ENCODE measurements at places on chromosomes 16 and 17. TPM values are rescaled to one million over a fixed set of nuclear protein-coding genes. Genes with fewer than 3 reads are reported as not detected.

DNA sequence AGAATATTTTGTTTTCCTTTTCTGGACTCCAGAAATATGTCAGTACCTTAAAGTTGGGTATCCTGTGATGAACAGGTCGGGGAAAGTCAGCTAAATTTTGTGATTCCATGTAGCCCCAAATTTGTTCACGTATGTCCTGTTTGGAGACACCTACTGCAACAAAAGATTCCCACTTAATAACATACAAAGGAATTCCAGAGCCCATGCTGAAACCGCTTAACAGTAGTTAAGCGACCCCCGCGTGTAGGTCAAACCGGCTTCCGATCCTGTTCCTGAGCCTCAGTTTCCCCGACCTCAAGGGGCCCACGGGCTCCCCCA is 477 bp downstream of the MTHFSD start:
- no peaks in the 10 kb centered on the region for H3K27me3 ChIP-seq
- peak overlapping the region; percentile 83 for H3K4me3 ChIP-seq
- no peak for DNase-seq

DNA sequence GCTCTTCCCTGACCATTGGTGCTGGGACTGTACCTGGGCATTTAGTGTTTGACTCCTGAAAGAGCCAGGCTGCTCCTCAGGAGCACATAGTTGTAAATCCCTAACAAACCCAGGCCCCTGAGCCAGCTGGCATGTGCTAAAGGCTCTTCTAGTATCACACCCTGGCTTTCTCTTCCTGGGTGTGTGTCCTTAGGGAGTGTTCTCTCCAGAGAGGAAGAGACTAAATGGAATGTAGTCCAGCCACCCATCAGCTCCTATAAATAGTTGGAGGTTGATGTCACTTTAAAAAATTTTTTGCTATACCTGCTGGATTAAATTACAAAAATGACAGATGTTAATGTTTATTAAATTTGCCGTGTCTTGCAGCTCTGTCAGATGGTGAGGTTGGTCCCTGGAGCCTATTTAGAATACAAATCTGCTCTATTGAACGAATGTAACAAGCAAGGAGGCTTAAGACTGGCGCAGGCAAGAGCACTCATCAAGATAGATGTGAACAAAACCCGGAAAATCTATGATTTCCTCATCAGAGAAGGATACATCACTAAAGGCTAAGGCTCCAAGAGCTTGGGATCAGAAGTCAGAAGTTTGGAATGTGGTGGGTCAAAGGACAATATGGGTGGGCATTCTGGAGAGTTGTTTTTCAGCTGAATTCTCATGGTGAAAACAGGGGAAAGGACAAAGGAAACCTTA is 13.1 kb upstream of the DUSP14 start:
- no peaks in the 10 kb centered on the region for H3K4me1 ChIP-seq
- H3K27ac ChIP-seq = no peak overlapping the region
- H3K4me3 ChIP-seq = no peak overlapping the region
- H3K27me3 ChIP-seq = no peaks in the 10 kb centered on the region

DNA sequence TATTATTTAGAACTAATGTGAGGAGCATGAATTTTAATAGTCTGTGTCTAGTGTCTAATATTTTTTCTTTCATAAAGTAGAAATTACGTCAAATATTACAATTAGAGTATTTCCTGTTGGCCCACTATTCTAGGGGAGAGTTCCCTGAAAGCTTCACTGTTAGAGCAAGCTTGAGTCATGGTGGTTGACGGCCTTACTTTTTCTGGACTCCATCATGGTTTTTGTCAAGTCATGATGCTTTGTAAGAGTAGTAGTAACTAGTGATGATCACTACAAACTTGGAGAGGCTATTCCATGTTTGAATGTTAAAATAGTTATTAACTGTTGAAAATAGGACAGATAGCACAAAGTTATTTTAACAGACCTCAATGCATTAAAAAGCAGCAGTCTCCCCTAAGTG is 1.7 kb downstream of the PSMD11 start:
- H3K4me1 ChIP-seq = no peaks in the 10 kb centered on the region
- H3K4me3 ChIP-seq = peak overlapping the region; percentile 94
- H3K27me3 ChIP-seq = no peaks in the 10 kb centered on the region
- no peak for DNase-seq
- H3K27ac ChIP-seq = no peak overlapping the region
- peaks cover 41% of the 10 kb centered on the region for H3K36me3 ChIP-seq

DNA sequence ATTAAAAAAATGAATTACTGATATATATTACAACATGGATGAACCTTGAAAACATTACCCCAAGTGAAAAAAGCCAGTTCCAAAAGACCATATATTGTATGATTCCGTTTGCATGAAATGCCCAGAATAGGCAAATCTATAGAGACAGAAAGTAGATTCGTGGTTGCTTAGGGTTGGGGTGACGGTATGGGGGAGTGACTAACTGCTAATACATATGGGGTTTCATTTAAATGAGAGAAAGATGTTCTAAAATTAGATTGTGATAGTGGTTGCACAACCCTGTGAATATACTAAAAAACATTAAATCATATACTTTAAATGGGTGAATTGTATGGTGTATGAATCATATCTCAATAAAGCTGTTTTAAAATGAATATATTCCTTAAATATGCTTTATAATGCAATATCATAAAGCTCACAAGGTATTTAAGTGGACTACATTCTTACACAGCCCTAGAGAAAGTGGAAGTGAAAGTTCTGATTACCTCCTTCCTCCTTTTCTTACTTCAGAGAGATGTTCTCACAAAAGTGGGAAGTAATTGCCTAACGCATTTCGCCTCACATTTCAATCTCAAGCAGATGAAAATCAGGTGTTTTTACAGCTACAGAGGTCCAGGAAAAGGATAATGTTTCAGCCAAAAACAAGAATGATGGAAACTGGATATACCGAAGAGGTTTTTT is 142.7 kb upstream of the GNAO1 start:
- no peak overlapping the region for H3K27ac ChIP-seq

- H3K4me3 ChIP-seq = no peak overlapping the region
- H3K27me3 ChIP-seq = no peaks in the 10 kb centered on the region
- no peaks in the 10 kb centered on the region for H3K36me3 ChIP-seq
- peak; percentile 23 for DNase-seq
Observed at GRCh38 chr17:9844153-9844552, 18.4 kb downstream of the GLP2R start.

GRCh38 chr16:58121132-58121531 is 8.0 kb downstream of the CFAP20 start:
- H3K4me1 ChIP-seq = peaks cover 3% of the 10 kb centered on the region
- no peaks in the 10 kb centered on the region for H3K27me3 ChIP-seq
- H3K27ac ChIP-seq = no peak overlapping the region
- H3K4me3 ChIP-seq = no peak overlapping the region

- DNase-seq = no peak
- no peak overlapping the region for H3K4me3 ChIP-seq
- H3K4me1 ChIP-seq = no peaks in the 10 kb centered on the region
- no peak overlapping the region for H3K27ac ChIP-seq
- H3K27me3 ChIP-seq = no peaks in the 10 kb centered on the region
- no peaks in the 10 kb centered on the region for H3K36me3 ChIP-seq
Observed at GRCh38 chr16:79882340-79883005, 281.9 kb upstream of the MAF start.

DNA sequence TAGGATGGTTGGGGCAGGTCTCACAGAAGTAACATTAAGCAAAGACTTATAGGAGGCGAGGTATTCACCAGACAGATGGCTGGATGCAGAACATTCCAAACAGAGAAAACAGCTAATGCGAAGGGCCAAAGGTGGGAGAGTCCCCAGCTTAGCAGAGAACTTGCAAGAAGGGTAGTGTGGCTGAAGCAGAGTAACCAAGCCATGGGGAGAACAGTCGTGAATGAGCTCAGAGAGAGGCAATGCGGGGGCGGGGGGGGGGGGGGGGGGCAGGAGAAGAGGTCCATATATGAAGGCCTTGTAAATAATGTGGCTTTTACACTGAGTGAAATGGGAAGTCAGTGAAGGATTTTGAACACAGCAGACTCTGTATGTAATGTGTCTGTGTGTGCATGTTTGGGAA is 81.3 kb downstream of the SMG6 start:
- H3K36me3 ChIP-seq = peaks cover 8% of the 10 kb centered on the region
- no peak overlapping the region for H3K27ac ChIP-seq
- H3K4me3 ChIP-seq = no peak overlapping the region
- no peaks in the 10 kb centered on the region for H3K4me1 ChIP-seq
- DNase-seq = no peak

GRCh38 chr17:47844814-47845715 is 4.0 kb upstream of the SCRN2 start:
- peaks cover 39% of the 10 kb centered on the region for H3K27me3 ChIP-seq
- no peak overlapping the region for H3K4me3 ChIP-seq
- H3K4me1 ChIP-seq = no peaks in the 10 kb centered on the region
- H3K36me3 ChIP-seq = no peaks in the 10 kb centered on the region

- no peaks in the 10 kb centered on the region for H3K27me3 ChIP-seq
- H3K36me3 ChIP-seq = peaks cover 7% of the 10 kb centered on the region
- no peak overlapping the region for H3K4me3 ChIP-seq
Observed at GRCh38 chr17:27811961-27812360, 11.6 kb upstream of the NOS2 start.

- no peaks in the 10 kb centered on the region for H3K4me1 ChIP-seq
- H3K27me3 ChIP-seq = peaks cover 2% of the 10 kb centered on the region
- H3K36me3 ChIP-seq = peaks cover 28% of the 10 kb centered on the region
Observed at GRCh38 chr17:6994666-6995256, 1.1 kb upstream of the ALOX12 start.

GRCh38 chr16:10345629-10346028 is 40.2 kb upstream of the ATF7IP2 start:
- no peak for DNase-seq
- H3K4me3 ChIP-seq = no peak overlapping the region
- peaks cover 23% of the 10 kb centered on the region for H3K36me3 ChIP-seq
- H3K27ac ChIP-seq = no peak overlapping the region
- no peaks in the 10 kb centered on the region for H3K4me1 ChIP-seq

DNA sequence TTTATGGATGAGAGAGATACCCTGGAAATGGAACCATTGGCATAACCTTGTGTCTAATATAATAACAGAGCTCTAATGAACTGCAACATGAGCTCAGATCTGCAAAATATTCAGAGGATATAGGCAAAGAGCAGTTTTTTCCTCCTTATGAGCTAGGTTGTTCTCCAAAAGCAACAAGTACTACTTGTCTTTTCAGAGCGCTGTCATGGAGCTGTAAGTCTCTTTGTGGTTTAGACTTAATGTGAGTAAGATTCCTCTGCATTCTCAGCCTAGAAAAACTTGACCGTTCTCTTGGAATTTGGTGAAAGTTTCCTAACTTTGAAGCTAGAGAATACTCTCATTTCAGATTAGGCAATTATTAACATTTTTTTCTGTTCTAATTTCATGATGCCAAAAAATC is 85.2 kb downstream of the FTO start:
- no peak overlapping the region for H3K27ac ChIP-seq
- H3K36me3 ChIP-seq = no peaks in the 10 kb centered on the region
- no peak overlapping the region for H3K4me3 ChIP-seq
- no peak for DNase-seq
- H3K27me3 ChIP-seq = no peaks in the 10 kb centered on the region

DNA sequence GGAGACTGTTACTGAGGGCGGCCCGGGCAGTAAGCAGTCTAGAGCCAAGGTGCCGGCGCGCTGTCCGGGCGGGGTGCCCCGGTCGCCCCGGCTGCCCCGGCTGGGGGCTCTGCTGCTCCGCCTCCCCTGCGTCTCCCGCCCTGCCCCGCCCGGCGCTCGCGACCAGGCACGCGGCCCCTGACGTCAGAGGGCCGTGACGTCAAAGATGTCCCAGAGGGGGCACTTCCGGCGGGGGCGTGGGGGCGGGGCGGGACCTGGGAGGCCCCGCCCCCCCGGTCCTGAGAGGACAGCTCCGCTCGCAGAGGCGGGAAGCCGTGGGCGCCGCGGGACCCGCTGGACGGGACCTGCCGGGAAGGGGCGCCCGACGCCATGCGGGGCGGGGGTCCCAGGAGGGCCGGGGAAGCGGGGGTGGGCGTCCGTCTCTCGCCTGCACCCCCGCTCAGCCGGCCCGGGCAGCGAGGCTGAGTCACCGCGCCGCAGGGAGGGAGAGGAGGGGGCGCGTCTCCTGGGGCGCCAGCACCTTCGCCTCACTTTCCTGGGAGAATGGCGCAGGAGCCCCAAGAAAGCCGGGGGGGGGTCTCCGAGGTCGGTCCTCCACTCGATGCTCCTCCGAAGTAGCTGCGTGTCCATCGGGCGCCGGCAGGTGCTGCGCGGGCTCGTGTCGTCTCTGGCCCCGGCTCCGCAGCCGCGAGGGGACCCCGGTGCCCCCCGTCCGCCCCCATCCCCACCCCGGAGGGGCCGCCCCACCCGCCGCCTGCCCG is 4.4 kb upstream of the HIC1 start:
- no peak overlapping the region for H3K4me3 ChIP-seq
- no peak overlapping the region for H3K27ac ChIP-seq
- DNase-seq = peak; percentile 72
- no peaks in the 10 kb centered on the region for H3K4me1 ChIP-seq

- H3K4me1 ChIP-seq = no peaks in the 10 kb centered on the region
- no peak overlapping the region for H3K27ac ChIP-seq
- H3K36me3 ChIP-seq = no peaks in the 10 kb centered on the region
- H3K27me3 ChIP-seq = no peaks in the 10 kb centered on the region
- no peak for DNase-seq
Observed at GRCh38 chr16:57976331-57976796, 5.4 kb upstream of the CNGB1 start.

GRCh38 chr16:47956916-47957315 is 198.9 kb downstream of the ABCC12 start:
- no peaks in the 10 kb centered on the region for H3K27me3 ChIP-seq
- H3K27ac ChIP-seq = no peak overlapping the region
- no peak overlapping the region for H3K4me3 ChIP-seq
- no peak for DNase-seq
- no peaks in the 10 kb centered on the region for H3K36me3 ChIP-seq

DNA sequence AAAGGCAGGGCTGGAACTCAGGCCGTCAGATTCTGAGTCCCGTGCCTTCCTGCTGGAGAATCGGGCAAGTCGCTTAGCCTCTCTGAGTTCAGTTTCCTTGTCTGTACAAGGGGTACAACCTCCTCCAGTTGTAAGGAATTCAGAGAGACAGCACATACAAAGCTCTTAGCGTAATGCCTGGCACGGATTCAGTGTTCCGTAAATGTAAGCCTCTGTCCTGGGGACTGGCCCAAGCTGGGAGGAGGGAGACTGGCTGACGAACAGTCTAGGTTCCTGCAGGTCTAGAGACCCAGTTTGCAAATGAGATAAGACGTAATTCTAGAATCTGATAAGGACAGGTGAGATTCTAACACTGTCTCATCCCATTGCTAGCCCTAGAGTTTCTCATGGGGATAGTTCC is 9.9 kb downstream of the METTL22 start:
- no peaks in the 10 kb centered on the region for H3K27me3 ChIP-seq
- no peaks in the 10 kb centered on the region for H3K4me1 ChIP-seq
- H3K36me3 ChIP-seq = peaks cover 41% of the 10 kb centered on the region
- no peak for DNase-seq
- H3K27ac ChIP-seq = no peak overlapping the region

ITGAL gene
- not detected for total RNA-seq

EVPLL gene
- total RNA-seq = 0.61 TPM

TPSAB1 gene
- not detected for total RNA-seq
